GM04504 (cell line): ENCODE measurements at places on chromosomes 11 and 22.

- no peak for DNase-seq
Measured at GRCh38 chr11:35182317-35182939, 43.5 kb downstream of the CD44 start.

DNA sequence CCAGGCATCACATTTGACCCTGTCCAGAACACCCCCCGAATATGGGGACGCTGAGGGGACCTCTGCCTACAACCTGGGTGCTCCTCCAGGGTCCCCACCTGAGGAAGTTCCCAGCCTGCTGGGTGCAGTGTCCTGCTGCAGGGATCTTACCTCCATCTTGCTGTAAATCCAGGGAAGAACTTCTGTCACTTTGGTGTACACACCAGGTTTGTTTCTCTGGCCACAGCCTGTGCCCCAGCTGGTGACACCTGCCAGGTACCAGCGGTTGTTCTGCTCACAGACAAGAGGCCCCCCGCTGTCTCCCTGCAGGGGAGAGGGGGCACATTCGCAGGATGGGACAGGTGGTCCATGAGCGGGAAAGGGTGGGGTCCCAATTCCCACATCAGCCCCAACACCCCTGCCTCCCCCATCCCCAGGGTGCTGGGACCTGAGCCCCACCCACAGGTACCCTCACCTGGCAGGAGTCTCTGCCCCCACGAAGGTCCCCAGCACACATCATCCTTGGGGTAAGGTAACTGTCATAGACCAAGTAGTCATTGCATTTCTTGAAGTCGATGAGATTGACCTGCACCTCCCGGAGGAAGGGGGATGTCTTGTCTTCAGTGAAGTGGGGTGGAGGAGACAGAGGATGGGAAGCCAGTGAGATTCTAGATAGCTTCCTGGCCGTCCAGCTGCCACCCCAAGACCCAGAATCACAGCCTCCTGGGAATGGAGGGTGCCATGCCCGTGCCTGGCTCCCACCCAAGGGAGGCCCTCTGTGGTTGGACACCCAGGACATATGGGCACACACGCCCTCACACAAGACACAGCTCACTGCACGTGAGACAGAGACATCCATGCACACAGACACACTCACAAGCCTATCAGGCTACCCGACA lies 25.5 kb downstream of the TMPRSS13 start:
- DNase-seq = no peak

GRCh38 chr11:22344081-22344480 lies 5.9 kb downstream of the SLC17A6 start:
- no peak for DNase-seq

DNA sequence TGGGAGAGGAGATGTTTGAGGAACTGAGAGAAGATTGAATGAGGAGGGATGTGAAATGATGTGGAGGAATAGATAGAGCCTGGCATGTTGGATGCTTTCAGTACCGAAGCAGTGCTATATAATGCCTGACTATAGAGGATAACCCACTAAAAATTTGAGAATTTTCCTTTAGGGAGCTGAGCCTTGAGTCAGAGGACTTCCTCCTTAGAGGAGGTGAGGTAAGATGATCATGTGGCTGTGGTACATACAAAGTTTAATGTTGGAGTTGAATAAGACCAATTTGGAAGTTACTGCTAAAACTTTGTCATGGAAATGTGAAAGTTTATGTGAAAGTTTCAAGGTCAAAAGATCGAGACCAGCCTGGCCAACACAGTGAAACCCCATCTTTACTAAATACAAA lies 66.9 kb downstream of the YAP1 start:
- DNase-seq = no peak

GRCh38 chr11:22780952-22781593 lies 48.5 kb downstream of the SVIP start:
- DNase-seq = no peak

GRCh38 chr11:120399307-120399706 lies 63.1 kb downstream of the ARHGEF12 start:
- no peak for DNase-seq

GRCh38 chr11:37946155-37946766 lies 1348.2 kb upstream of the RAG2 start:
- no peak for DNase-seq

GRCh38 chr22:45537734-45538181 lies 35.1 kb downstream of the FBLN1 start:
- DNase-seq = peak; percentile 71

- DNase-seq = peak; percentile 63
Measured at GRCh38 chr11:61688365-61689163, 8.4 kb downstream of the DAGLA start.

GRCh38 chr22:40678493-40679248 lies 613 bp upstream of the MCHR1 start:
- DNase-seq = no peak

- no peak for DNase-seq
Measured at GRCh38 chr11:94961255-94961654, 12.1 kb downstream of the CWC15 start.

DNA sequence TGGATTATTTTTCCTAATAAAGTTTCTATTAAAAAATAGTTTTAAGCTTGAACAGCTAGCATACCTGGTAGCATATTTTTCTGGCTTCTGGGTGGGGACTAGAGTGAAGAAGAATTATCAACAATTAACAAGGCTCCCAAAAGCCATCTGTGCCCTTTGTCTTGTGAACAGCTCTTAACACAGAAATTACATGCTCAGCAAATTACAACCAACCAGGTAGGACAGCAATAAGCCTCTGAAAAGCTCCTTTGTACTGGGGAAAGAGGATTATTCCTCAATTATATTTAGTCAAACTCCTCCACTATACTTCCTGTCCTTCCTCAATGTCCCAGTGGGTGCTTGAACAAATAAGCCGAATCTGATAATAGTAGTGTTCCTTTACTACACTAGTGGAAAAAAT lies 162.8 kb downstream of the RAB38 start:
- no peak for DNase-seq

GRCh38 chr22:47100646-47101200 lies 338.3 kb downstream of the TBC1D22A start:
- no peak for DNase-seq

GRCh38 chr11:72377596-72377995 lies 56.7 kb downstream of the CLPB start:
- no peak for DNase-seq

GRCh38 chr11:81207421-81208054 lies 1526.1 kb downstream of the FAM181B start:
- no peak for DNase-seq

DNA sequence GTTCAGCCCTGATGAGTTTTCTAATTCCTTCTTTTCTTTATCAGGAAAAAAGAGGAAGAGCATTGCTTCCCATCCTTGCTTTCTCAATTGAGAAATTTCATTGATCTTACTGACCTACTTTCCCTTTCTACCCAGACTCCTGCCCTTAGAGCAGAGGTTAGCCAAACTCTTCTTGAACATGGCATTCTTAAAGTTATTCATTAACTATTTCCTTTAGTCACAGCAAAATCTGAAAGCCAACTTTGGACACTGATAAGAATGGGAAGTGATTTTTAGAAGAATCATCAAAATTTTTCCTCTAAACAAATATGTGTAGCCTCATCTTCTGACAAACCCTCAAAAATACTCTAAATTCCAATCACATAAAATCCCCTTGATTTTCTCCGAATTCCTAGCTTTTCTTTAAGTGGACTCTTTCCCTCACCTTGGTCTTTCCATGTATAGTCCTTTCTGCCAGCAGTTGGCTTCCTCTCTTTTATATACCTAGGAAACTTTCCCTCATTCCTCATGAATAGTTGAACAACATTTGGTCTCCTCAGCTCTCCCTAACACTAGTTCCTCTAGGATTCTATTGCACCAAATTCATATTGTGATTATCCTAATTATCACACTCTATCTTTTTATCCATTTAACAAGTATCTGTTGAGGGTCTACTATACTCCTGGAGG lies 566.7 kb upstream of the CCDC90B start:
- no peak for DNase-seq

GRCh38 chr22:37994049-37994448 lies 9.7 kb upstream of the SOX10 start:
- DNase-seq = no peak

- DNase-seq = no peak
Measured at GRCh38 chr11:6932145-6932544, 5.9 kb downstream of the ZNF215 start.

- DNase-seq = no peak
Measured at GRCh38 chr11:130762638-130763037, 153.6 kb downstream of the SNX19 start.

DNA sequence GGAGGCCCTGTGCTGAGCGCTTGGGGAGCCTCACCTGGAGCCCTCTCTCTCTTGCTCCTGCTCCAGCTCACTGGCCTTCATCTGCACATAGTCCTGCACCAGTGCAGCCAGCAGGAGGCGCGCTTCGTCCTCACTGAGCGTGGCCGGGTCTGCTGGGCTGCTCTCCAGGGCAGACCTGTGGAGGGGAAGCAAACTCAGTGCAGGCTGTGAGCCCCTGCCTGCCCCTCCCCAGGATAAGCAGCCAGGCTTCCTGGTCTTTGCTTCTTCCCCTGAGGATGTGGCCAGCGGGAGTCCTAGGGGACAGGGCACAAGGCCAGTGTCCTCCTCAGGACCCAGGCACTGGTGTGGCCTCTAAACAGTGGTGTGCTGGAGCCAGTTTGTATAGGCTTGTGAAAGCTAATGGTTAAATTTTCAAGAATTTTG lies 2.2 kb downstream of the CALCA start:
- DNase-seq = no peak

- DNase-seq = no peak
Measured at GRCh38 chr11:46912526-46913150, 5.7 kb downstream of the LRP4 start.

DNA sequence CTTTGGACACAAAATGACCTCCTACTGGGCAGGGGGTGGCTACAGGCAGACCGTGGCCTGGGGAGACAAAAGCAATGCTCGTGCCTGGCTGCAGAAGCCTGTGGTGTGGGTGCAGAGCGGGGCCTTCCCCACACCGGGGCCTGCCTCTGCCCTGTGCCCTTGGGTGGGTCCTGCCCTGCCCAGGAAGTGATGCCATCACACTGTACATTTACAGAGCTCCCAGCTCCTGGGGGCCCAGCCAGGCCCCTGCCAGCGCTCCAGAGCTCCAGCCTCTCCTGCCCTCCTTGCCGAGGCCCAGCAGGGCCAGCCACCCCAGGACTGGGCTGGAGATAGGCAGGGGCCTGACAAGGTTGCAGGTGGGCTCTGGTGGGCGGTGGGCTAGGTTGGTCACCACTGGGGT lies 40.1 kb downstream of the MUC5B start:
- no peak for DNase-seq

GRCh38 chr22:50269573-50269969 lies 609 bp downstream of the MAPK11 start:
- no peak for DNase-seq

- DNase-seq = no peak
Measured at GRCh38 chr11:125330462-125331325, 165.4 kb downstream of the FEZ1 start.

DNA sequence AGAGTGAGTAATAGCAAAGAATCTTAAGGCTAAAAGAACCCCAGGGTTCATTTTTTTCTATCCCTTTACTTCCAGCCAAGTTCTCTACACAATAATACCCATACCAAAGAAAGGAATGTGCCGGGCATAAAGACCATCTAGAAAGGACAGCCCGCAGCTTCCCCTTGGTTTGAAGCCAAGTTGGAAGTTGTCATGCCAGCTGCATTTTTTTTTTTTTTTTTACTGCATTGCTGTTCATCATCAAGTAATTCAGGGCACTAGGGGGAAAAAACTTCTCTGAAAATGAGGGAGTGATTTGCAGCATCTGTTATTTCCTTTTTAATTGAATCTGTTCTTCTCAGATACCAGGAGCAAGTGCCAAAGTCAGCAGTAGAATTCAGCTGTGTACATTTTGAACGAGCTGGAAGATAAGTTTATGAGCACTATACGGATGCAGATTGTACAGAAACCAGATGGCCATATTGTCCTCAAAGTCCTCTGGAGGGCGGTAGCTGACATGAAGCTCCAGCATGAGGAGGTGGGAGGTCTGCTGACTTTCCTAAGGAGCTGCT lies 56.4 kb downstream of the UBASH3B start:
- no peak for DNase-seq

DNA sequence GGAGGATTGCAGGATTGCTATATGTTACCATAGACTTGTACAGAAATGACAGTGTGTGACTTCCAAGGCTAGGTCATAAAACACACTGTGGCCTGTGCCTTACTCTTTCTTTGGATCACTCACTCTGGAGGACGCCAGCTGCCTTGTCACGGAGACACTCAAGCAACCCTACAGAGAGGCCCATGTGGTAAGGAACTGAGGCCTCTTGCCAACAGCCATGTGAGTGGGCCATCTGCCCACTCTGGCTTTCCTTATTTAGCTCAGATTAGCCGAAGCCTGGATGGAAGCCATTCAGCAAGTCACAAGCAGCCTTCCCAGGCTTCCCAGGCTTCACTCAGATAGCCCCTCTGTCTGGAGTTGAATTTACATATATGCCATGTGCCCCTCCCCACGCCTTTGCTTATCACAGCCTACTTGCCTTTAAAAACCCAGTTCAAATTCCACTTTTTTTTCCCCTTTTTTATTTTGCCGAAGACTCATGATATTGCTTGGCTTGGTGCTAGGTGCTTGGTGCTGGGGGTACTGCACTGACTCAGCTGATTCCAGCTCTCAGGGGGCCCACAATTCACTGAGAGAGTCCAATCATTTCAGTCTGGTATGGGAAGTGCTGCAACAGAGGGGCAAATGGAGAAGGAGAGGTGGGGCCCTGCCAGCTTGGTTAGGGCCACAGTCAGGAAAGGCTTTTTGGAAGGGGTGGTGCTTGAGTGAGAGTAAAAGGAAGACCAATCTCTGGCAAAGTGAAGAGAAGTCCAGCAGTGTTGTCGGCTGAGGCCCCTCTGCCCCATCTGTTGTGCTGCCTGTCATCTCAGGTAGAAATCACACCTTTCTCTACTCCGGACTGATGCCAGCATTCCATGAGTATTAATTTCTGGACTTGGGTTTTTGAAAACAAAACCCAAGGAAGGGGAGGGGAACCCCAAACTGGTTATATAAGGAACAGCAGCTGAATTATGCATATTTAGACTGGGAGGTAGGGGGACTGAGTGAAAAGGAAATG lies 14.5 kb upstream of the P4HA3 start:
- DNase-seq = peak; percentile 97

DNA sequence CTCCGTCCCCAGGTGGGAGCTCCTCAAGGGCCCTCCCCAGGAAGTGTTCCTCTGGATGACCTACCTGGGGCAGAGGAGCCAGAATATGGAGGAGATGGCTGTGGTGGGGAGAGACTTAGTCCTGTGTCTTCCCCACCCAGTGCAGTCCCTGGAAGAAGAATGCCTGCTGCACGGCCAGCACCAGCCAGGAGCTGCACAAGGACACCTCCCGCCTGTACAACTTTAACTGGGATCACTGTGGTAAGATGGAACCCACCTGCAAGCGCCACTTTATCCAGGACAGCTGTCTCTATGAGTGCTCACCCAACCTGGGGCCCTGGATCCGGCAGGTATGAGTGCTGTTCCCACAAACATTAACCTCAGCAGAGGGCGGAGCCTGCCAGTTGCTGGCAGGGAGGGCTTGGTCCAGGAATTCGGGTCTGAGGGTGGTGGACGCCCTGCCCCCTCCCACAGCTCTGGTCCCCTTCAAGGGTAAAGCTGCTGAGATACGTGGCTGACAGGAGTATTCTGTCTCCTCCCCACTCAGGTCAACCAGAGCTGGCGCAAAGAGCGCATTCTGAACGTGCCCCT lies 3.4 kb downstream of the FOLR3 start:
- no peak for DNase-seq
